ENCODE measurements at places on chromosomes 5 and 9.

- DNase-seq = no peak
Measured at GRCh38 chr9:126198854-126199253, 127.8 kb upstream of the MVB12B start.

- no peak for DNase-seq
Measured at GRCh38 chr5:145683431-145683830, 151.7 kb downstream of the PRELID2 start.

DNA sequence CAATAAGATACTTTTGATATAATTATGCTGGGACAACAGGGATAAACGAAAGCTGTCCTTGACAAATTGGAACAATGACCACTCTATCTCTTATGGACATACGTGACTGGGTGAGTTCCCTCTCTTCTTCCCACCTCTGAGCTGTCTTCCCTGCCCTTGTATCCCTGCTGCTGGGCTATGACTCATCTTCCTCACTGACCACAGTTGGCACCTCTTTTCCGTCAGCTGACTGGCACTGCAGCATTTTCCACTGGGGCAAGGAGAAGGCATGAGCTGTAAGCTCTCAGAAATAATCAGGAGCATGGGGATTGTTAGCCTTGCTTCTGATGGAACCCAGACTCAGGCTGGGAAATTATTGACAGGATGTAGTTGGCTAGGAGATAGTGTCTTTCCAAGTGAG is 48.7 kb downstream of the PCSK1 start:
- DNase-seq = no peak

DNA sequence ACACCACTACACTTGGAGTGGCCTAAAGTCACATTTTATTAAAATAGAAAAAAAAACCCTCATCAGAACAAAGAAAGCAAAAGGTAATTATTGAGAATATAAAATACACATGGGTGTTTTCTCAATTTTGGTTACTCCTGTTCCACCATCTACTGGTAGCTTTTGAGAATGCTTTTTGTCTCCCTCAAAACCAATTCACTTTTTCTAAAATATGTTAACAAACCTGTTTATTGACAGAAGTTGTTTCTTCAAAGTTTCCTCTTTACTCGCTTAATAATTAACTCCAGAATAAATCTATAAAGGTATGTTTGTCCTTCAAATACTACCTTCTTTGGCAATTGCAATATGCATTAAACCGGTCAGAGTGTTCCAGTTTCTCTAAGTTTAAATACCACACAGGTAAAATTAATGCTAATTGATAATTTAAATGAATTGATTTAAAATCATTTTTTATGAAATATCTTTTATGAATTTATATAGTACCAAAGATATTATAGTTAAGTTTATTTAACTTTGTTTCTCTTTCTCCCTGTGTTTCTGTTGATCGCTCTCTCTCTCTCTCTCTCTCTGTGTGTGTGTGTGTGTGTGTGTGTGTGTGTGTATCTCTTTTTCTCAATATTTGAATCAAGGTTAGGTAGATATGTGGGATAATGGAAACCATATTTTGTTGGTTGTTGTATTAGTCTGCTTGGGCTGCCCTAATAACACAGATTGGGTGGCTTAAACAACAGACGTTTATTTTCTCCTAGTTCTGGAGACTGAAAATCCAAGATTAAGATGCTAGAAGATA is 487.4 kb downstream of the PRDM9 start:
- DNase-seq = no peak

DNA sequence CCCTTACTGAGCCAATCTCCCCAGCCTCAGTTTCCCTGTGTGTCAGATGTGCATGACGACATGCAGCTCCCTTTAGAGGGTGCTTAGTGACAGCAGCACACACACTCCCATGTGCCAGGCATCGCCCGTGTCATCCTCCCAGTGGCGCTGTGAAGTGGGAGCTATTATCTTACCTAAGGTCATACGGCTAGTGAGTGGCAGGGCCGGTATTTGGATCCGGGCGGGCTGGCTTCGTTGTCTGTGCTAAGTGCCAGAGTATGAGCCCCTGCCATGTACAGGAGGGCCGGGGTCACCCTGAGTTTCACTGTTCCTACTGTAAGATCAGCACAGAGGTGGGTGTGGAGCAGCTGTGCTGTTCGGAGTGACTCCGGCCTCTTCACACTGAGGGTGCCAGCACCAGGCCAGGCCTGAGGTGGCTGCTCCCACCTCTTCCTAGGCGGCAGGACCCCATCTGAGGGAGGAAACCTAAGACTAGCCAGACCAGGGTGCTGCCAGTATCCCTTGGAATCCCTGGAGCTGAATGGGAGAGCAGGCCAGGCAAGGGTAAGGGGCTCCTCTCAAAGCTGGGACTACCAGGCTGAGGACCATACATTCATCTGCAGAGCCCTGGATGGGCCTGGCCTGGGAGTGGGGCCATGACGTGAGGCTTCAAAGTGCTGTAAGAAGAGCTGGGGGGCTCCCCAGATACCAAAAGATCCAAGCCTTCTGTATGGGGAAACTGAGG is 22.5 kb downstream of the AQP7 start:
- no peak for DNase-seq

Measured in ecto neural progenitor cell (in vitro differentiated cells).